ENCODE measurements at places on chromosomes 4 and X.
A peak's percentile ranks its signal among the peaks of the same experiment; 100 is the strongest.

- no peaks in the 10 kb centered on the region for H3K36me3 ChIP-seq
- no peaks in the 10 kb centered on the region for H3K4me1 ChIP-seq
- H3K27ac ChIP-seq: no peak overlapping the region
- peaks cover 22% of the 10 kb centered on the region for H3K27me3 ChIP-seq
- no peak for DNase-seq
These were observed 7.9 kb downstream of the FAM13A start for GRCh38 chr4:89048906-89049601.

- H3K27me3 ChIP-seq: no peaks in the 10 kb centered on the region
- H3K36me3 ChIP-seq: peaks cover 14% of the 10 kb centered on the region
- no peak overlapping the region for H3K4me3 ChIP-seq
- DNase-seq: no peak
These were observed 97.7 kb downstream of the KDM6A start for GRCh38 chrX:44970709-44971108.

- no peak overlapping the region for H3K27ac ChIP-seq
- H3K4me3 ChIP-seq: no peak overlapping the region
- H3K36me3 ChIP-seq: no peaks in the 10 kb centered on the region
- H3K27me3 ChIP-seq: no peaks in the 10 kb centered on the region
These were observed 24.6 kb downstream of the CNGA2 start for GRCh38 chrX:151759041-151759708.

- H3K27ac ChIP-seq: no peak overlapping the region
- no peaks in the 10 kb centered on the region for H3K4me1 ChIP-seq
- DNase-seq: no peak
- no peak overlapping the region for H3K4me3 ChIP-seq
- H3K36me3 ChIP-seq: no peaks in the 10 kb centered on the region
- H3K27me3 ChIP-seq: no peaks in the 10 kb centered on the region
These were observed 71.1 kb downstream of the MID1 start for GRCh38 chrX:10549280-10549679.

GRCh38 chr4:35511851-35512250 is 732.5 kb downstream of the ARAP2 start:
- H3K27ac ChIP-seq: no peak overlapping the region
- H3K4me1 ChIP-seq: no peaks in the 10 kb centered on the region
- H3K36me3 ChIP-seq: no peaks in the 10 kb centered on the region
- no peak for DNase-seq
- no peak overlapping the region for H3K4me3 ChIP-seq

DNA sequence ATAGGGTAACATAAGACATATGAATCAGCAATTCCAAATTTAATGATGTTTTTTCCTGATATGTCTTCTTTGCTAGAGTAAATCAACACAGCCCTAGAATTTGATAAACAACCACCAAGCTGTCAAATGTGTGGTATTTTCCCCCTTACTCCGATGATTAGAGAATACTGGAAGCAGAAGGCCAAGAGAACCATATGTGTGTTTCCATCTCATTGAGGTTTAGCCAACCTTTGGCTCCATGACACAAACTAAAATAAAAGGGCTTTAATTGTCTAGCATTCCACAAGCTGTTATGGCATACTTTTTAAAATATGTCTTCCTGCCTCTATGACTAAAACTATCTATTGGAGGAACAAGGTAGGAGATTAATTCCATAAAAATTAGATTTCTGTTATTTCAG is 1222.4 kb upstream of the AGA start:
- DNase-seq: no peak
- no peaks in the 10 kb centered on the region for H3K36me3 ChIP-seq
- H3K4me1 ChIP-seq: no peaks in the 10 kb centered on the region
- H3K27ac ChIP-seq: no peak overlapping the region
- no peak overlapping the region for H3K4me3 ChIP-seq

- no peaks in the 10 kb centered on the region for H3K36me3 ChIP-seq
- H3K27me3 ChIP-seq: peaks cover 16% of the 10 kb centered on the region
- no peak overlapping the region for H3K4me3 ChIP-seq
These were observed 102.1 kb downstream of the ANXA3 start for GRCh38 chr4:78653655-78654054.

- no peaks in the 10 kb centered on the region for H3K4me1 ChIP-seq
- peaks cover 13% of the 10 kb centered on the region for H3K36me3 ChIP-seq
- no peak for DNase-seq
These were observed 39.9 kb downstream of the SEPSECS start for GRCh38 chr4:25120146-25120940.

DNA sequence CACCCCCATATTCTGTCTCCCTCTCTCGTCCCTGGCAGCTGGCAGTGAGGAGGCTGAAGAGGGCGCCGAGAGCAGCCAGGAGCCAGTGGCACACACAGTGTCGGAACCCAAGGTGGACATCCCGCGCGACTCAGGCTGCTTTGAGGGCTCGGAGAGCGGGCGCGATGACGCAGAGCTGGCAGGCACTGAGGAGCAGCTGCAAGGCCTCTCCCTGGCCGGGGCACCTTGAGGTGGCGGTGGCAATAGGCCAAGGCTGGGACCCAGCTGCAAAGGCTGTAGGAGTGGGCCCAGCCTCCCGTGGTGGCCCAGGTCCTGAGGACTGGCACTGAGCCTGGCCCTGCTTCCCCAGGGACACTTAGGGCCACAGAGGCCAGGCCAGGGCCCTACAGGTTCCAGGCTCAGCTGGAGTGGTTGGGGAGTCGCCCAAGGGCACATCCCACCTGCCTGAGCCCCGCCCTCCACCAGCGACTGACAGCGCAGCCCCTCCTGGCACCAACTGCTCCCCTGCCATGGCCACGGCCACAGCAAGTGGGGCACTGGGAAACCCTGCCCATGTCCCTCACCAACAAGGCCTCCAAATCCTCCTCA is 13.9 kb downstream of the SASH3 start:
- H3K4me3 ChIP-seq: no peak overlapping the region
- H3K27ac ChIP-seq: no peak overlapping the region
- no peaks in the 10 kb centered on the region for H3K27me3 ChIP-seq
- no peak for DNase-seq
- peaks cover 3% of the 10 kb centered on the region for H3K4me1 ChIP-seq

- DNase-seq: no peak
- no peaks in the 10 kb centered on the region for H3K36me3 ChIP-seq
- H3K27ac ChIP-seq: no peak overlapping the region
- no peak overlapping the region for H3K4me3 ChIP-seq
- H3K27me3 ChIP-seq: no peaks in the 10 kb centered on the region
These were observed 38.1 kb downstream of the NAA11 start for GRCh38 chr4:79287718-79288117.

DNA sequence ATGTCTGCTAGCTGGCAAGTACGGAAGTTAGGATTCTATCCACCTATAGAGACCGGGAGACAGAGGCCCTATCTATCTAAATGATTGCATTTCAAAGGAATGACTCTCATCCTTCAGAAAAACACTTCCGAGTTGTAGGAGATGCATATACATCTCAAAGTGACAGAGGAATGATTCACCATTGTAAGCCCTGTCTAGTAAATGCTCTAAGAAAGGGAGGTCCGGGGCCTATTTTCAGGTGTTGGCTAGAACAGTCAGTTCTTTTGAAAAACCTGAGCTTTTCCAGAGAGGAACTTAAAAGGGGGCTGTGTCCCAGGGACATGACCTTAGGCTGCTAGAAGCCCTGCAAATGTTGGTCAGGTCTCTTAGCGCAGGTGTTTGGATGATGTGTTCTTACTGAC is 262.9 kb upstream of the IL1RAPL1 start:
- H3K4me3 ChIP-seq: no peak overlapping the region
- no peak for DNase-seq
- no peaks in the 10 kb centered on the region for H3K36me3 ChIP-seq
- no peaks in the 10 kb centered on the region for H3K4me1 ChIP-seq

GRCh38 chr4:1406394-1406980 is at the start of gene NKX1-1:
Gene NKX1-1, minus strand, starts transcription at chr4:1406442. Its CDS starts 0 bp downstream, at chr4:1406442.
- no peak within 1 kb of the TSS for H3K4me3 ChIP-seq
- peaks cover 52% of the 10 kb centered on the region for H3K27me3 ChIP-seq
- H3K36me3 ChIP-seq: peaks cover 4% of the 10 kb centered on the region
- H3K4me1 ChIP-seq: no peaks in the 10 kb centered on the region
- no peak for DNase-seq
- H3K27ac ChIP-seq: peak within 1 kb of the TSS; percentile 25

DNA sequence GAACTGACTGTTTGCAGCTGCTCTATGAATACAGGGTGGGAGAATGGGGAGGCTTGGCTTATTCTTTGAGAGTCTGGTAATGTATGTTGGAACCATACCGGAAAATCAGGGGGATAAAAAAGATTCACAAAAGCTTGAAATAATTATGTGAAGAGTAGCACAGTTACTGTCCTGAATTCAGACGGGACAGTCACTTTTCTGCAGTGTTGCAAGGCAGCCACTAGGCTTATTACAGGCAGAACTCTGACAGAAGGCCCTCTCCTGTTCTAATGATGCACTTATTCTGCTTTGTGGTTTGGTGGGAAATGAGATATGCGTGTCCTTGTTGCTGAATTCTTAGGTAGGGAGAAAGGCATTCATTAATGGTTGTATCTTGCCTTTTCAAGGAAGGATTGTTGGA is 37.2 kb downstream of the GUCY1B1 start:
- no peak overlapping the region for H3K27ac ChIP-seq
- no peak overlapping the region for H3K4me3 ChIP-seq
- no peaks in the 10 kb centered on the region for H3K4me1 ChIP-seq
- no peak for DNase-seq

- H3K27ac ChIP-seq: peak overlapping the region; percentile 90
- H3K27me3 ChIP-seq: no peaks in the 10 kb centered on the region
- peaks cover 26% of the 10 kb centered on the region for H3K36me3 ChIP-seq
- no peak for DNase-seq
- peak overlapping the region; percentile 70 for H3K4me3 ChIP-seq
- H3K4me1 ChIP-seq: peaks cover 20% of the 10 kb centered on the region
These were observed 33.5 kb downstream of the SMS start for GRCh38 chrX:21974011-21974385.

- no peaks in the 10 kb centered on the region for H3K36me3 ChIP-seq
- H3K4me1 ChIP-seq: no peaks in the 10 kb centered on the region
- no peak overlapping the region for H3K27ac ChIP-seq
These were observed 155.9 kb upstream of the WDR1 start for GRCh38 chr4:10272511-10272910.

- H3K27ac ChIP-seq: no peak overlapping the region
- H3K4me3 ChIP-seq: no peak overlapping the region
- H3K4me1 ChIP-seq: peaks cover 10% of the 10 kb centered on the region
- H3K36me3 ChIP-seq: peaks cover 52% of the 10 kb centered on the region
- H3K27me3 ChIP-seq: no peaks in the 10 kb centered on the region
These were observed 16.7 kb downstream of the RBMX start for GRCh38 chrX:136863826-136864225.

DNA sequence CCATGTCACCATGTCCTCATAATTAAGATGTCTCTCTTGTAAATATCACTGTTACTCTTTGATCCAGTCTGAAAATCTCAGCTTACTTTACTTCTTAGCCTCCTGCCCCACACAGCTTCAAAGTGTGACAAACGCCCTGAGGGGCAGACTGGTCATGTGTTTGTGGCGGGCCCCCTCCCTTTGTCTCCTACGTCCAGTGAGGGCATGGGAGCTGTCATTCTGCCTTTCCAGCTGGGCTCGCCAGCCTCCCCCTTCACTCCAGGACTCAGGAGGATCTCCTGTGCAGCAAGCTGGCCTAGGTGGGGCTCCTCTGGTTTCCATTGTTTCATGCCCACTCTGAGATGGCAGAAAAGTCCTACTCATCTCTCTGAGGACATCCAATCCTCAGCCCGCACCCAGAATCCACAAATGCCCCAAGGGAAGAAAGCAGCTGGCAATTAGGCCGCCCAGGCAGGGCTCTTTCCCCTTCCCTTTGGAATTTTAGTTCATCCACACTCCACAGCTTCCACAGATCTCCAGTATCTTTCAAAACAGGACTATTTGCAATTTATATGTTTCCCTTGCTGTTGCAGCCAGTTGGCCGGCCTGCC is 86.4 kb upstream of the C4orf50 start:
- peaks cover 9% of the 10 kb centered on the region for H3K4me1 ChIP-seq
- peaks cover 30% of the 10 kb centered on the region for H3K36me3 ChIP-seq
- H3K27ac ChIP-seq: no peak overlapping the region
- DNase-seq: no peak

DNA sequence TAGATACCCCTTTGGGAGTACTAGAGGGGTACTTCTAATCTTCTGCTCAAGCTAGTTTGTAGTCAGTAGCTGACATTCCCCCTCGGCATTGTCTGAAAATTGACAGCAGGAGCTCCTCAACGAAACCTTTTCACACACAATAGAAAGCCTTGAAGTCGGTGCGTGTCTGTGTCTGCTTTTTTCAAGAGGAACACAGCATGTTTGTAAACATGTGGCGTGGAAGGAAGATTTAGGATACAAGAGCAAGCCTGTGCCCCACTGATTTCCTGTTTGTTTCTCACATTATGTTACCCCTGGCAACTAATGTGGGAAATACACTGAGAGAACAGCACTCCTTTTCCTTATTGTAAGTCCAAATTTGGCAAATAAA is 252.6 kb downstream of the ANKRD50 start:
- H3K27me3 ChIP-seq: no peaks in the 10 kb centered on the region
- DNase-seq: no peak
- peaks cover 1% of the 10 kb centered on the region for H3K36me3 ChIP-seq
- H3K4me1 ChIP-seq: no peaks in the 10 kb centered on the region
- H3K4me3 ChIP-seq: no peak overlapping the region

- no peak for DNase-seq
- H3K27me3 ChIP-seq: no peaks in the 10 kb centered on the region
- peaks cover 1% of the 10 kb centered on the region for H3K36me3 ChIP-seq
- H3K4me3 ChIP-seq: no peak overlapping the region
These were observed 80.5 kb downstream of the HNRNPD start for GRCh38 chr4:82293304-82293703.

DNA sequence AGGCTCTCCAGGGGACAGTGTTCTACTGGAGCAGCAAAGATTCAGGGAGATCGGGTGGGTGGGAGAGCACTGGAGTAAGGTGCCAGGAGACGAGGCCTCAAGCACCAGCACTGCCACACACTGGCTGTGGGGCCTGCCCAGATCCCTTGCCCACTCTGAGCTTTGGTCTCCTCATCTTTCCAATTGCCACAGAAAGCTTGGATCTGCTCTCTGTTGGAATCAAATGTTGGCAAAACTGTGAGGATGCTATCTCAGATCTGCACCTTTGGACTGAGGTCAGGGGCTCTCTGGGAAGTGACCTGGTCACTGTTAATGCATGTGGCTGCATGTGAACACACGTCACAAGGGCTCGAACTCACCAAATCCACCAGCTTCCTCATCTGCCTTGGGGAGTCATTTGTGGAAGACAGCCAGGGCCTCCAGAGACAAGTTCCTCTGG is 1.3 kb downstream of the RIPPLY1 start:
- H3K27ac ChIP-seq: no peak overlapping the region
- no peaks in the 10 kb centered on the region for H3K27me3 ChIP-seq
- no peaks in the 10 kb centered on the region for H3K4me1 ChIP-seq

DNA sequence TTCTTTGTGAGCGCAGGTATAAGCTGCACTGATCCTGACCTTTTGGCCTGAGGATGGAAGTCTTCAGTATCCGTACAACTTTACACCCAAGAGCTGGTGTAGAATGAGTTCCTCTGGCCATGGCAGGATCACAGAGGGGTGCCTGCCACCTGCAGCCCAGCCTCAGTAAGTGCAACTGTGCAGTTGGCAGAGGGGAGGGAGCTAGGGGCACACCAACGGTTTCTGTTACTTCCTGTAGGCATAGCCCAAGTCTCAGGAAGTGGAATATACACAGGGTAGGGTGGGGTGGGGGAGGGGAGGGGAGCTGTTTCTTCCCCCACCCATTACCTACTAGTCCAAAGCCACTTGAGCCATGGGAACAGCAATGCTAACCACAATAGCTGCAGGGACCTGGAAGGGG is 85.4 kb upstream of the GBA3 start:
- DNase-seq: peak; percentile 17
- H3K27ac ChIP-seq: no peak overlapping the region
- H3K4me1 ChIP-seq: peaks cover 26% of the 10 kb centered on the region

Data from central memory CD8-positive, alpha-beta T cell (primary cell).